ENCODE measurements at places on chromosomes 16 and 17. TPM values are rescaled to one million over a fixed set of nuclear protein-coding genes. Genes with fewer than 3 reads are reported as not detected.

STX4 gene
- total RNA-seq: 14.0 TPM

ZACN gene
- total RNA-seq: not detected

TBC1D16 gene
- total RNA-seq: 20.9 TPM

RAB40B gene
- 13.0 TPM for total RNA-seq

QRICH2 gene
- total RNA-seq: 5.2 TPM

MYCBPAP gene
- 1.2 TPM for total RNA-seq

MTSS2 gene
- total RNA-seq: 45.5 TPM

COL1A1 gene
- 41.1 TPM for total RNA-seq

UMOD gene
- total RNA-seq: not detected

HBM gene
- total RNA-seq: 4.4 TPM

AGRP gene
- not detected for total RNA-seq

LGALS9 gene
- 1.7 TPM for total RNA-seq

GPR139 gene
- 2.5 TPM for total RNA-seq

LRRC37A gene
- total RNA-seq: 3.0 TPM

PMP22 gene
- 9.1 TPM for total RNA-seq

NDRG4 gene
- total RNA-seq: 221 TPM

PGS1 gene
- total RNA-seq: 26.8 TPM

KRTAP9-4 gene
- total RNA-seq: not detected

MMP2 gene
- 13.8 TPM for total RNA-seq

CACNA1H gene
- total RNA-seq: 21.4 TPM

MT1M gene
- total RNA-seq: 0.74 TPM

SPATA32 gene
- total RNA-seq: not detected

TBC1D3E gene
- not detected for total RNA-seq

KRTAP4-1 gene
- total RNA-seq: not detected

CCDC78 gene
- 2.5 TPM for total RNA-seq

CCL13 gene
- 0.74 TPM for total RNA-seq

MSLN gene
- not detected for total RNA-seq

FAM222B gene
- 3.4 TPM for total RNA-seq

IGSF6 gene
- total RNA-seq: 0.98 TPM

NHERF1 gene
- total RNA-seq: 6.9 TPM

SECTM1 gene
- 0.74 TPM for total RNA-seq

STAT5B gene
- total RNA-seq: 17.2 TPM

ARSG gene
- total RNA-seq: 3.2 TPM

ZC3H18 gene
- 9.1 TPM for total RNA-seq

STXBP4 gene
- 20.2 TPM for total RNA-seq

NPTX1 gene
- total RNA-seq: 6.6 TPM

SYCE1L gene
- 0.25 TPM for total RNA-seq

CCL1 gene
- total RNA-seq: not detected

SLC38A7 gene
- total RNA-seq: 16.7 TPM

TM4SF5 gene
- total RNA-seq: not detected

MPHOSPH6 gene
- total RNA-seq: 35.9 TPM

NEURL4 gene
- total RNA-seq: 37.9 TPM

ADAD2 gene
- total RNA-seq: not detected

MRC2 gene
- total RNA-seq: 21.1 TPM

CHMP1A gene
- 65.4 TPM for total RNA-seq

FOXC2 gene
- total RNA-seq: 0.98 TPM

CDH11 gene
- 149 TPM for total RNA-seq

SNX20 gene
- total RNA-seq: not detected

EMC8 gene
- 13.0 TPM for total RNA-seq

VPS9D1 gene
- 7.9 TPM for total RNA-seq

TBC1D3G gene
- 0.74 TPM for total RNA-seq

CFAP52 gene
- 1.7 TPM for total RNA-seq

KRTAP17-1 gene
- total RNA-seq: not detected

ALOX12B gene
- total RNA-seq: not detected

IKZF3 gene
- under 0.01 TPM for total RNA-seq

HOXB1 gene
- total RNA-seq: not detected

All from temporal lobe (tissue), 4 donors.